Daoy (cell line): ENCODE measurements at places on chromosomes 7 and 10. TPM values are rescaled to one million over a fixed set of nuclear protein-coding genes. Genes with fewer than 3 reads are reported as not detected.

Gene GNAT3
- not detected in 2 replicates for total RNA-seq

Gene SPDYE5
- not detected in 2 replicates for total RNA-seq

Gene ARHGAP22
- 6.2 and 17.1 TPM in 2 replicates for total RNA-seq

Gene BTBD16
- not detected in 2 replicates for total RNA-seq

Gene CFAP46
- total RNA-seq: 3.9 and 4.4 TPM in 2 replicates

Gene HKDC1
- total RNA-seq: 0.69 and 0.89 TPM in 2 replicates

Gene GCK
- 0.46 TPM in 1 of 2 replicates, not detected in the other for total RNA-seq

Gene FAM180A
- not detected in 2 replicates for total RNA-seq

Gene CHAT
- total RNA-seq: not detected in 2 replicates

Gene SLC13A4
- not detected in 2 replicates for total RNA-seq

Gene DYDC2
- total RNA-seq: not detected in 2 replicates

Gene GDF2
- not detected in 2 replicates for total RNA-seq

Gene KCNMA1
- 28.8 and 32.8 TPM in 2 replicates for total RNA-seq

Gene FFAR4
- not detected in 2 replicates for total RNA-seq

Gene RBP3
- not detected in 2 replicates for total RNA-seq

Gene C10orf53
- not detected in 2 replicates for total RNA-seq

Gene STEAP1
- 24.9 and 28.5 TPM in 2 replicates for total RNA-seq

Gene ST8SIA6
- 0.91 and 1.2 TPM in 2 replicates for total RNA-seq

Gene CFAP43
- 0.24 and 0.69 TPM in 2 replicates for total RNA-seq

Gene RPP30
- total RNA-seq: 76.5 and 97.4 TPM in 2 replicates

Gene CLCN1
- total RNA-seq: 0.23 TPM in 1 of 2 replicates, not detected in the other

Gene LEP
- total RNA-seq: not detected in 2 replicates

Gene TRPV5
- 0.06 TPM in 1 of 2 replicates, not detected in the other for total RNA-seq

Gene GIMAP6
- 1.8 and 1.9 TPM in 2 replicates for total RNA-seq

Gene ARMC3
- total RNA-seq: not detected in 2 replicates

Gene INTS1
- 42.9 and 61.6 TPM in 2 replicates for total RNA-seq

Gene TFEC
- total RNA-seq: 0.51 and 0.63 TPM in 2 replicates

Gene HYAL4
- 0.63 and 2.1 TPM in 2 replicates for total RNA-seq

Gene ZNF777
- 8.2 and 11.4 TPM in 2 replicates for total RNA-seq

Gene PGAM2
- 0.39 TPM in 1 of 2 replicates, not detected in the other for total RNA-seq

Gene CDCA7L
- 102 and 166 TPM in 2 replicates for total RNA-seq

Gene PDZD7
- 0.42 and 0.51 TPM in 2 replicates for total RNA-seq

Gene FAM25G
- not detected in 2 replicates for total RNA-seq

Gene CD36
- total RNA-seq: not detected in 2 replicates

Gene REPIN1
- 129 and 131 TPM in 2 replicates for total RNA-seq

Gene GPRIN2
- total RNA-seq: 0.23 TPM in 1 of 2 replicates, not detected in the other

Gene PAX2
- total RNA-seq: not detected in 2 replicates

Gene LRRN3
- total RNA-seq: 20.0 and 26.1 TPM in 2 replicates

Gene WEE2
- total RNA-seq: not detected in 2 replicates

Gene DNAJB12
- total RNA-seq: 16.9 and 20.2 TPM in 2 replicates

Gene HTR5A
- total RNA-seq: not detected in 2 replicates

Gene TAS2R5
- total RNA-seq: 0.06 TPM in 1 of 2 replicates, not detected in the other

Gene MOGAT3
- not detected in 2 replicates for total RNA-seq

Gene MDH2
- 70.3 and 97.0 TPM in 2 replicates for total RNA-seq

Gene OR2F2
- total RNA-seq: not detected in 2 replicates

Gene CCL26
- total RNA-seq: 1.5 TPM in 1 of 2 replicates, not detected in the other

Gene ELFN1
- 0.15 and 1.1 TPM in 2 replicates for total RNA-seq

Gene MALRD1
- total RNA-seq: not detected in 2 replicates

Gene NPTX2
- total RNA-seq: 4.5 and 8.0 TPM in 2 replicates

Gene PDK4
- 0.63 and 0.71 TPM in 2 replicates for total RNA-seq

Gene OR6V1
- not detected in 2 replicates for total RNA-seq

Gene AEBP1
- not detected in 2 replicates for total RNA-seq

Gene ZP3
- 2.0 and 3.8 TPM in 2 replicates for total RNA-seq
